ENCODE measurements at places on chromosomes 7 and 10.
A peak's percentile ranks its signal among the peaks of the same experiment; 100 is the strongest.

DNA sequence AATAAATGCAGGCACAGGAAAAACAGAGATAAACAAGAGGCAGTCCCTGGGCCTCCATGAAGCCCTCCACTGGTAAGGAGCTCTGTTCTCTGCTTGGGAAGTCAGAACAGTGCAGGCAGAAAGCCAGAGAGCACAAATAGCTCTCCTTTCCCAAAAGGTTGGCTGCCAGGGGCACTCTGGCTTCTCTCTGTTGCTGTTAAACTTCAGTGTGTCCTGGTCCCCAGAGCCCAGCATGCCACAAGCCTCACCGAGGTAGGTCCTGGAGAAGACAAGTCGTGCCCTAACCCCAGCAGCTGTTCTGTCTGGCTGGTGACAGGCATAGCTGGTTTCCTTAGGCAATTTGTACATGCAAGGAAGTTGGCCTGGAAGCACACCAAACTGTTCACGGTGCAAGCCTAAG, 17.3 kb downstream of the SLC16A12 start:
- no peak for DNase-seq

DNA sequence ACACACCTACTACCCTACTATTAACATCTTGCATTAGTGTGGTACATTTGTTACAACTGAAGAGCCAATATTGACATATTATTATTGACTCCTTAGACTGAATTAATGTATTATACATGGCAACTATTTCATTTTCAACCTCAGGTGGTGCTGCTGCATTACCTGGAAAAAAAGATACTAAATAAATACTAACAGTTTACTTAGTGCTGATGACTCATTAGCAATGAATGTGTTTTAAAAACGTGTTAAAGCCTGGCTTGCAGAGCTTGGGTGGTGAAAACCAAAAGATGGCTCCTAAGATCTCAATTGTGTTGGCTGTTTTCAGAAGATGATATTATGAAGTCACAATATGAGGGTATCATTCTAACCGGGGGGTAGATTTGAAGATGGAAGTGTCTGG, 34.8 kb downstream of the CFAP43 start:
- no peak for DNase-seq

DNA sequence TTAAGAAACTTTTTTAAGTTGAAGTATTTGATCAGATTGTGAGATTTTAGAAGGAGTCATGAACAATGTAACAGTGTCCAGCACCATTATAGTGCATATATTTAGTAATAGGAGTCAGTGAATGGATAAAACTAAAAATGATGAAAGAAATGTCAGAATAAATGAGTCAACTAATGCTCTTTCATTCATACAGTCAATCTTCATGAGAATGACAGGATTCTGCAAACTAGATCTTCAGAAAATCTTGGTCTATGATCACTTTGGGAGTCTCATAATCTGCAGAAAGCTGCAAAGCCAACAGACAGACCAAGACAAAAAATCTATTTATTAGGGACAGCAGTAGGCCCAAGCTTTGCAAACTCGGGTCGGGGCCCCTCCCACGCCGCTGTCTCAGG, 710 bp downstream of the RNLS start:
- DNase-seq = no peak

DNA sequence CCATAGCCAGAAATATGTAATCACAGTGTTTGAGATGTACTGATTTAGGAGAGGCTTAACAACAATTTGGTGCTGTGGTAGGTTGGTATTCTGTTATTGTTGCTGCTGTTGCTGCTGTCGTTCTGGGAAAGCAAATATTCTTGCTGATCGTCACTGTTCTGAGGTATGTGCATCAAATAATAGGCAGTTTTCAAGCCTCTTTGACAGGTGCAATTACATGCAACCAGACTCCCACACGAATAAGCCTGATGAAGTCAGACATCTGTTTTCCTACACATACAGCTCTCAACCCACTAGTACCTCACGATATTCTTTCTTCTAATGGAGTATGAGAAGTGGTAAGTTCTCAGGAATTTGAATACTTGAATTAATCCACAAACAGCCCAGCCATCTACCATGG, 46.7 kb upstream of the NRG3 start:
- DNase-seq = no peak

- no peak for DNase-seq
Measured at GRCh38 chr7:53191836-53192443, 156.5 kb downstream of the POM121L12 start.

GRCh38 chr7:98753989-98754479, 115.8 kb downstream of the TMEM130 start:
- DNase-seq = no peak

DNA sequence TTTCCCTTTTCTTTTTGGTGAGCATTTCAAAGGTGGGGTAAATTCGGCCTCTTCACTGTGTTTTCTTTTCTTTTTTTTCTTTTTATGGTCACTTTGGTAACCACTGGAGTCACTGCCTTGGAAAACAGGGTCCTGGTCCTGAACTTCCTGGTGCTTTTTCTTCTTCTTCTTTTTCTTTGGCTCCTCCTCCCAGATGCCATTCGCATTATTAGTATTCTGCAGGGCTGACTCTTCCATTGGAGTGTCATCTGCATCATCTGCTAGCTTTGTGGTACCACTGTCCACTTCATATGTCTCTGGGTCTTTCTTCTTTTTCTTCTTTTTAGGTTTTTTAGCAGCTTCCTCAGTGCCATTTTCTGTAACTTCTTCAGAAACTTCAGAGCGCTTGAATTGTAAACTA, 10.5 kb downstream of the POLR1F start:
- DNase-seq = no peak

- no peak for DNase-seq
Measured at GRCh38 chr10:122632031-122632430, 67.6 kb downstream of the C10orf120 start.

DNA sequence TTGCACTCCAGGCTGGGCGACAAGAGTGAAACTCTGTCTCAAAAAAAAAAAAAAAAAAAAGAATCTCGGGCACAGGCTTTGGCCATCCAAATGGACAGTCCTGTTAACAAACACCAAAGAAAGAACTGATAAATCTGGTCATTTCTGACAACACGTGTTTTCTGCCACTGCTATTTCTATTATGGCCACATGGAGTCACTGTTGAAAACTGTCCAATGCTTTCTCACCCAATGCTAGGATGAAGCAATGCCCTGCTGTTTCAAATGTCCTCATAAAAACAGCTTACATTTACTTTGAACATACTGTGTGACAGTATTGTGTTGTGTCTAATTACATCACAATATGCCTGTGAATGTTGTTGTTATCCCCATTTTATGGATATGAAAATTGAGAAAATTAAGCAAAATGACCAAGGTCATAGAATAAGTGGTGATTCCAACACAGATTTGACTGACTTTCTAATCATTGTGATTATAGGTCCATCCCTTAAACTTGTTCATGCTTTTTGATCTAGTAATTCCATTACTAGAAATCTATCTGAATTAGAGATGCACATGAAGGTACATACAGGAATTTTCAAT, 19.9 kb upstream of the MAP3K8 start:
- DNase-seq = peak; percentile 70

GRCh38 chr7:156703209-156703608, 62.6 kb downstream of the RNF32 start:
- DNase-seq = no peak

DNA sequence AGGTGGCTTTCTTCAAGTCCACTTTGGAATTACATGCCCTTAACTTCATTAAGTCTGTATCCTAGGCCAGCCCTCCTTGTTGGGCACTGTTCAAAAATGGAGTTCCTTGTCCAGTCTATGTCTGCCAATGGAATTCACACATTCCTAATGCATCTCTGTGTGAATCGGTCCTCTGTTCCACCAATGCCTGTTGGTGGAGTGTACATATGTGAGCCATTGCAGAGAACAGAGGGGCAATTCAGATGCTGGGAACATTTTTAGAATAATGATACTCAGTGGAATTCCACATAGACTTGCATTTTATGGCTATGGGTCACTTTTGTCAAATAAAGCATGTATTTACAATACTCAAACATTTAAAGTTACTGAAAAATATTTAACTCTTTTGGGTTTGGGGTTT, 108.3 kb downstream of the COL28A1 start:
- no peak for DNase-seq

DNA sequence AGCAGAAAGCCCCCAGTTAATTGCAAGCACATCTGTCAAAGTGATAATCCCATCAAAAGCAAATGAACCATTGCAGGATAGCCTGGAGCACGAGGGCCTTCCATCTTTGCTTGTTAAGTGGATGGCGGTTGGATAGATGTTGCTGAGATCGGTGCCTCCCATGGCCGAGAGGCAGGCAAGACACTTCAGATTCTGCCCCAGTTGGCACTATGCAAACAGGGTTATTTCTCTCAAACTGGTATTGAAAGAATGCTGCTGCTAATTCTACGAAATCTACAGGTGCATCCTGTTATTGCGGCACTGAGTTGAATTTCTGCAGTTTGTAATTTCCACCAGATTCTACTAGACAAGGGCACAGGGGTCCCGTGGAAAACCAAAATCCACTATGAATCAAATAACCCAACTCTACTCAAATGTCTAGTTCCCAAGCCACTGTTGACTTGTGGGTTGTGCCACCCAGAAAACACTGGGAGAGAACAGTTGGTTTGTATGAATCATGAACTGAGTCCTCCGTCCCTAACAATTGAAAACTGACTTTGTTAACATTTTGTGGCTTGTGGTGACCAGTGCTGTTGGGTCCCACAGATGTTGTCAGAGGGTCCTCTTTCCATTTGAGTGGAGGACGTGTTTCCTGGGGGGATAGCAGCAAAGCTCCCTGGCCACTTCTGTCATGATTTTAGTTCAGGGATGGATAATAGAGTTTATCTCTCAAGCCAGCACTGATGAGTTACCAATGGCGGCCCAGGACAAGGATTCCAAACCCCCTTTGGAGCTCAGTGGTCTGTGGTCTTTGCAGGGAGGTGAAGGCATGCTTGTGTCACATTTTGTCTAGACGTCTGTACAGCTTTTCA, 7.1 kb upstream of the IL2RA start:
- DNase-seq = peak; percentile 60

DNA sequence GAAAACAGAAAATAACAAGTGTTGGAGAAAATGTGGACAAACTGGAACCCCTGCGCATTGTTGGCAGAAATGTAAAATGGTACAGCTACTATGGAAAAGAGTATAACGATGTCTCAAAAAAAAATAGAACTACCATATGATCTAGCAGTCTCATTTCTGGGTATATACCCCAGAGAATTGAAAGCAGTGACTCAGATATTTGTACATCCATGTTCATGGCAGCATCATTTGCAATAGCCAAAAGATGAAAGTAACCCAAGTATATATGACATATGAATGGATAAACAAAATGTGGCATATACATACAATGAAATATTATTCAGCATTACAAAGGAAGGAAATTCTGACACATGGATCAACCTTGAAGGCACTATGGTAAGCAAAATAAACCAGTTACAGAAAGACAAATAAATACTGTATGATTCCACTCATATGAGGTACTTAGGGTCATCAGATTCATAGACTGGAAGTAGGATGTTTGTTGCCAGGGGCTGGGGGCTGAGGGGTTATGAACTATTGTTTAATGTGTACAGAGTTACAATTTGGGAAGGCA, 4.9 kb downstream of the NRCAM start:
- no peak for DNase-seq

- no peak for DNase-seq
Measured at GRCh38 chr10:15113766-15114165, 16.6 kb downstream of the RPP38 start.

DNA sequence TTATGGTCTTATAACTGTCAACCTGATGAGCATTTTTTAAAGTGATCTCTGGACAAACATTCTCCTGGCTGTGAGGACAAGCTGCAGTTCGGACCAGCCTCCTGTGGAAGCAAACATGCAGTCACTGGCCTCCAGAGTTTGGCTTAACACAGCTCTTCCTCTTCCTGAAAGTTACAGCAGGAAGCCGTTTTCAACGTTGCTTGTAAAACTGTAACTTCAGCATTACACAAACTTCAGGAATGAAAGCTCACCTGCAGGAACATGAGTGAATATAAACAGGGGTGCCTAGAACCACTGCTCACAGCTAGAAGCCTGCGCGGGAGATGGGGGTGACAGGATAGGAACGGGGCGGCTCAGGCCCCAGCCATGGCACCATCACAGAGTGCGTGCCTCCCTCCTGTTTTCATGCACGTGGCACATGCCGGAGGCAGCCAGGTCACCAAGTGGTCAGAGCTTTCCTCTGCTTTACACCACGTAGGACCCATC, 292.9 kb upstream of the PITRM1 start:
- DNase-seq = no peak

- no peak for DNase-seq
Measured at GRCh38 chr10:97024168-97025073, 161.3 kb downstream of the SLIT1 start.

DNA sequence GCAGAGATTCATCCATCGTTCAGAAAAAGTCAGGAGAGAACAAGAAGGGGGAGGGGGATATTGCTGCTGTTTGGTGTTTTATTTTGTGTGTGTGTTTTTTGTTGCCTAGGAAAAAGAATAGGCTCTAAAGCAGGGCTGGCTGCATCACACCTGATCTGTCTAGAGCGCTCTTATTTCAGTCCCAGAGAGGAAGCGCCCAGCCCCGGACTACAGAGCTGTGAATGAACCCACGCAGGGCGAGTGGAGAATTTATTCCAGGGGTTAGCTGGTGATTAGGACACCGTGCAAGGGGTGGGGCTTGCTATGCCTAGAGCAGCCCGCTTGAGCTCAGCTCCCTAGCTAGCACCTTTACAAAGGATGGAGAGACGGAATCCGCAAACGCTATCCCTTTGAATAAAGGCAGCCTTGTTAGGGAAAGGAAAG, 621 bp upstream of the FAM13C start:
- no peak for DNase-seq

DNA sequence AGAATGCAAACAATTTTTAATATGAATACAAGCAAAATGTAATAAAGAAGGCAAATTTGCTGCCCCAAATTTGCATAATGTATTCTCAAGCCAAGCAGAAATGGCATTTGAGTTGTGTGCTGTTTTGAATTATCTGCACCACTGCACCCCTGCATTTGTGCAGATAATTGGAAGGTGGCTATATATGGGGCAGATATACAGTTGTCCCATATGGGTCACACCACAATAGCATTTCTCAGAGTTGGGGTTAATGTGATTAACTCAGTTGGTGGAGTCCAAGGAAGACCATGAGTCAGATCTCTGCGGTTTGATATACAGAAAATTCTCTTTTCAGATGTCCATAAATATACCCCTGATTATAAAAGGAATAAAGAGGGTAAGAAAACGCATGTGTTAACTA, 68.9 kb upstream of the EXOC4 start:
- DNase-seq = no peak

DNA sequence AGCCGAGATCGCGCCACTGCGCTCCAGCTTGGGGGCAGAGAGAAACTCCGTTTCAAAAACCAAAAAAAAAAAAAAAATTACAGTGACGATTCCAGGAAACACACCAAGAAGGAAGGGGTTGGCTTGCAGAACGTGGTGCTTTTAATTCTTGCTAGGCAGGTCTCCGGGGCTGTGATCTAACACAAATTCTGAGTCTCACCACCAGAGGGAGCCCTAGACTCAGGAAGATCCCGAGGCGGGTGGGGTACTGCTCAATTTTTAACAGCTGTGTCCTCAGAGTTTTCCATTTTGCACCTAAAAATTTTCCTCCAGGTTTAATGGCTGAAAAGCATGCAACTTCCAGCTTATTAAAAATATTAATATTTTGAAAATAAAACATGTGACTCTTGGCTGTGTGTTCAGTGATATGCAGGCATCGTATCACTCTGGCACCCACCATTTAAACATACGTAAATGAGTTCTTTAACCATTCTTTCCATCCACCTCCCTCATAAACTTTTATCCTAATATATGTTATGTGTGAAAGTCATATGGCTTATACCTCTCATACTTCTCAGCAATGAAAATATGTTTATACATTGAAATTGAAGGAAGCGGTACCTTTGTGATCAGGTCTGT, 26.5 kb upstream of the NUB1 start:
- peak; percentile 89 for DNase-seq

Data from CD4-positive, alpha-beta T cell treated with Interleukin-2 at 100 ng/mL for 4 hours (primary cell).